ENCODE measurements at places on chromosomes 16 and 17.
A peak's percentile ranks its signal among the peaks of the same experiment; 100 is the strongest.

DNA sequence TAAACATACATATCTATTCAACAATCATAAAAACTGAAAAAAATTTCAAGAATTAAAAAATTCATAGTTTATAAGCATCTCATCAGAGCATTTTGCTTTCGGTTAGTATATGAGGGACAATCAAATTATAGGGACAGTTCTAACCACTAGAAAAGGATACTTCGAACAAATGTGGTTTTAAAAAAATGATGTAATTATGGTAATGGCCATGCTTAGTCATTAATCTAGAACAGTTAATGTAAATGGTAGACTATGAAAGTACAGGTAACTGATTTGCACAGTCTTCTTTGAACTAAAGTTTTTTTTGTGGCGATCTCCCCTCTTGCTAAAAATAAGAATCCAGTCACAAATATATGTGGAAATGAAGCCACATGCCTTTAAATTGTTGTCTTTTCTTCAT is 63.5 kb upstream of the PHOSPHO1 start:
- no peak for DNase-seq

DNA sequence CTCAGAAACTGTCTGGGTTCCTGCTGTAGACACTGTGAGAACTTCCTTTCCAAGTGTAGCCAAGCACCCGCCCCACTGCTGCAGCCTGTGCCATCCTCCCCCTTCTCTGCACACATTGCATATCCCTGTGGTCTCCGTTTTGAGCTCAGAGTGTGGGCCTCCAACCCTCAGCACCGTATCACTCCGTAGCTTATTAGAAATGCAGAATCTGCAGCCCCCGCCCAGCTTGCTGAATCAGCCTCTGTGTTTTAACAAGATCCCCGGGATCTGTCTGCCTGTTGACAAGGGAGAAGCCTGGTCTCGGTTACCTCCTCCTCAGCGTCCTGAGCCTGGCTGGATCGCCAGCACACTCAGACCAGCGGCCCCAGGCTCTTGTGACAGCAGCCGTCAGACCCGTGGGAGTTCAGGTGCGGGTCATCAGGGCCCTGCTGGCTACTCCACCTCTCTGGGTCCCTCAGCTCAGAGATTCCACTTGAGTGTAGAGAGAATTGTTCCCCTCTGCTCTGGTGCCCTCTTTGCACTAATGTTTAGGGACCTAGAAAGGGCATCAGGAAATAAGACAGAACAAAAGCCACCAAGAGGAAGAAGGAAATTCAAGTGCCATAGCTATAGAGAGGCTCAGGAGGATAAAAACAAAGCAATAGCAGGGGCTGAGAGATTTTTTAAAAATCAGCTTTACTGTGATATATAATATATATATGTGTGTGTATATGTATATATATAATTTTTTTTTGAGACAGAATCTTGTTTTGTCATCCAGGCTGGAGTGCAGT is 92.3 kb downstream of the PITPNC1 start:
- peak; percentile 48 for DNase-seq

DNA sequence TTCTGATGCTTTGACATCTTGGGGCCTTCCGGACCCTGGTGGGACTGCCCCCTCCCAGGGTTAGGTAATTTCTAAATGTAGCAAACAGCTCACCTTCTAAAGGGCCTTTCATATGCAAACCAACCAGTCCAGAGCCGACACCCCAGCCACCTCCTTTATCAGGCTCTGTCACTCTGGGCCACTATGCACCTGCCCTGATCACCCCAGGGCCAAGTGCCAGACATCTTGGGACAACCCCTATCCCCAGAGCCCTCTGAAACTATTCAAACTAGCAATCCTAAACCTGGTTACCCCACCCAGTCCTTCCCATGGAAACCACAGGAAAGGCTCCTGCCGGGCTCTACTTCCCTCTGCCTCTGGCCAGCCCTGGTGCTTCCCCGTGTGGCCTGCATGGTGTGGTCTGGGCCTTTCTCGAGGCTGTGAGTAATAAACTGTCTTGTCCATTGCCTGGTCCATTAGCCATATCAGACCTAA is 91.2 kb upstream of the TNRC6C start:
- no peak for DNase-seq

GRCh38 chr17:57603978-57604377 is 141.1 kb downstream of the CCDC182 start:
- DNase-seq, result no peak
